Gastroesophageal sphincter (tissue), 4 donors: ENCODE measurements at places on chromosomes 2 and 18.

GRCh38 chr2:41859615-41860514 lies 188.0 kb upstream of the PKDCC start:
- no peak for ATAC-seq

DNA sequence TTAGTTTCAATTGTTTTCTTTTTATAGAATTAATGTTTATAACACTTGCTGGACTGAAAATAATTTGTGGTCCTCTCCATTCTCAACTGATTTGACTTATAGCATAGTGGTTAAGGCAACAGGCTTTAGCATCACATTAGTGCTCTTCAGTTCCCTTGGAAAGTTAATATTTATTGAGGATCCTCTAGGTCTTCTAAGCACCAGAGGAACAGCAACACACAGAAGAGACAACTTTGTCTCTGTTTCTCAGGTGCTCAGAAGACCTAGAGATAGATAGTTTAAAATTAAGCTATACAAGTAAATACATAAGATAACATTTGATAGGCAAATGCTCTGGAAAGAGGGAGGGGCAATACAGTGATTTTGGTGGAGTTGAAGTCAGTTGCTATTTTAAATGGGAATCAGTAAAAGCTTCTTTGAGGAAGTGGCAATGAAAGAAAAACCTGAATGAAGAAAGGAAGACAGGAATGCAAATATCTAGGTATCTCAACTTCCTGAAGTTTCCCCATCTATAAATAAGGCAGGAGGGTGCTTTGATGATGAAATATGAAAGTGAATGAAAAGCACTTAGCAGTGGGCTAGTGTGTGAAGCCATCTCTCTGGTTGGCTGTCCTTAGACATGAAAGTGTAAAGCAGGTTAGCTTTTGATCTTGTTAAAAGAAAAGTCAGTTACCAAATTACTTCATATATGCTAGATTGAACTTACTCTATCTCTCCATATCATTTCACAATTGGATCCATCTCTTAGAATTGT lies 7.9 kb downstream of the NEUROD1 start:
- ATAC-seq, result no peak

- no peak for ATAC-seq
Observed at GRCh38 chr18:25229920-25230319, 122.0 kb downstream of the ZNF521 start.

GRCh38 chr2:187520121-187520624 lies 34.1 kb downstream of the TFPI start:
- no peak for ATAC-seq

- ATAC-seq, result no peak
Observed at GRCh38 chr2:181523756-181524155, 66.6 kb downstream of the ITGA4 start.

GRCh38 chr2:62344472-62344871 lies 148.6 kb downstream of the B3GNT2 start:
- ATAC-seq, result no peak

GRCh38 chr2:29332540-29332939 lies 217.3 kb downstream of the CLIP4 start:
- ATAC-seq, result no peak

- ATAC-seq, result no peak
Observed at GRCh38 chr2:190879474-190880377, 895 bp upstream of the GLS start.

- ATAC-seq, result no peak
Observed at GRCh38 chr18:13401404-13401803, 182.8 kb downstream of the LDLRAD4 start.

DNA sequence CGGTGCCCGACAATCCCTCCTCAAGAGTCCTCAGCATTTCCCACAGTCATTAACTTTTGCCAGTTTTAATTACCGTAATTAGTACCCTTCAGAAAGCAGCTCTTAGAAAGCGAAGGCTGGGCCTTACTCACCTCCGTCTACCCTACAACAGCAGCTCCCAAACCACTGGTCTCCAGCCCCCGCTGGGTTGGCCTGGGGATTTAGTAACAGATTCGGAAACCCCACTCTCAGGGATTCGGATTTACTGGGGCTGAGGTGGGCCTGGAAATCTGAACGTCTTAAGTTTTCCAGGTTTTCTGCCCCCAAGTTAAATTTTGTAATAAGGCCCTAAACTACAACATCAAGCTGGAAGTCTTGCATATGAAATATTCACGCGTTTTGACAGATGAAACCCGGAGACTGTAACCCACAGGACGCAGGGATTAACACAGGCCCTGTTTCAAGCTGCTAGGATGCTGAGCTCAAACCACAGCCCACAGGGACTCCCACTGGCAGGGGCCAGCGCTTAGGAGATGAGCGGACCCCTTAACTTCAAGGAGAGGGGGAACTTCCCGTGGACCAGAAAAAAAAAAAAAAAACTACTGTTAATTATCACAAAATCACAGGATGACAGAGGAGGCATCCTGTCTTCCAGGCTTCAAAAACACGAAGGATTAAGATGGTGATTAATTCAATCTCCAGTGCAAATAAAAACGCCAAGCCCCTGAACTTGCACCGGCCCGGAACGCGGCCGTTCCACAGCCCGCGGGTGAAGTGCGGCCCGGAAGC lies 985 bp downstream of the ILKAP start:
- ATAC-seq, result no peak

- ATAC-seq, result no peak
Observed at GRCh38 chr2:50066873-50067272, 912.6 kb upstream of the FSHR start.

DNA sequence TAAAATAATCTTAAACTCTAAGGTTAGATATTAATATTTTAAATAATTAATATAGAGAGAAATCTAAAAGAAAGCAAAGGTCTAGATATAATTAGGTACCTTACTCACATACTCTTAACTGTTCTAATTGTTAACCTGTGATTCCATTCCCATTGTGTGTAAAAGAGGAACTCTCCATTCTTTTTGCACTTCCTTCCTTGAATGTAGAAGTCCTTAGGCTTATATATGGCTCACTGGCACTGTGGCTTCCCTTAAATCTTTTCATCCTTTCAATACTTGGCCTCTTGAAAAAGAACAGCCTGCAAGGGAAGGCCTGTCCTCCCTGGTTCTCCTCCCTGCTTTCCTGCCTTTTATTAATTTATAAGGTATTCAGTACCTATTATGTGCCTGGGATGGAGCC lies 182.8 kb upstream of the FOSL2 start:
- no peak for ATAC-seq

- no peak for ATAC-seq
Observed at GRCh38 chr2:39409697-39410389, 27.2 kb downstream of the MAP4K3 start.

GRCh38 chr2:189874586-189875320 lies 90.5 kb downstream of the PMS1 start:
- no peak for ATAC-seq

GRCh38 chr18:55287149-55287806 lies 300.7 kb downstream of the TCF4 start:
- ATAC-seq, result no peak

- ATAC-seq, result no peak
Observed at GRCh38 chr2:103293067-103293741, 531.4 kb downstream of the TMEM182 start.

DNA sequence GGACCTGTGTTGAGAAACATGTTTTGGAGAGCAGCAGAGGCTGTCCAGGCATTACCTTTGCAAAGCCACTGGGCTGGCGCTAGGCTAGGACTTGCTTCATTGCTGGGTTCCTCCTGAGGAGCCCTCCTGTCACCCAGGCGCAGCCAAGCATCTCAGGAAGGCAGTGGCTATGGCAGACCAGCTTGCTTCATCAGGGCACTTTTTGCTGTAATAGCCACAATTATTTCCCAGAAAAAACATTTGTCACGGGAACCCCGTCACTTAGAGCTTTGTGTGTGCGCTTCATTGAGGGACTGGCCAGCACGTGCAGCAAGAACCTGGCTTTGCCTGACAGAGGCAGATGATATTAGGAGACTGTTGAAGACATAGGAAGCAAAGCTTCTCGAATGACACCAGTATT lies 36.4 kb downstream of the SLC20A1 start:
- no peak for ATAC-seq

DNA sequence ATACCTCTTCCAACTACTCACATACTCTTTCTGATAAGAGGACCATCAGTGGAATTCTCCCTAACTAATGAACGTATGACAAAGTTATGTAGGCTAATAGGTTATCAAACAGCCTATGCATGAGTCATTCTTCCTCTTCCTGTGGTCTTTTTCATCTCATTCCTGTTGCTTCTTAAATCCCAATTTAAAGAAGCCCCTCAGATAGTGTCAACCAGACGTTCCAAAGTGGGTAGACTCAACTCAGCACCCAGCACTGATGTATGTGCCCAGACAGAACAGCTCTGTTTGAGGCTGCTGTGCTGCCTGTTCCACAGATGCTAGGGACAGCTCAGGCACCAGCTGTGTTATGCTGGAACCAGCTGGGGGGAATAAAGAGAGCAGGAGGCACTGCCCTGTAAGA lies 52.6 kb downstream of the CXCR4 start:
- ATAC-seq, result no peak

DNA sequence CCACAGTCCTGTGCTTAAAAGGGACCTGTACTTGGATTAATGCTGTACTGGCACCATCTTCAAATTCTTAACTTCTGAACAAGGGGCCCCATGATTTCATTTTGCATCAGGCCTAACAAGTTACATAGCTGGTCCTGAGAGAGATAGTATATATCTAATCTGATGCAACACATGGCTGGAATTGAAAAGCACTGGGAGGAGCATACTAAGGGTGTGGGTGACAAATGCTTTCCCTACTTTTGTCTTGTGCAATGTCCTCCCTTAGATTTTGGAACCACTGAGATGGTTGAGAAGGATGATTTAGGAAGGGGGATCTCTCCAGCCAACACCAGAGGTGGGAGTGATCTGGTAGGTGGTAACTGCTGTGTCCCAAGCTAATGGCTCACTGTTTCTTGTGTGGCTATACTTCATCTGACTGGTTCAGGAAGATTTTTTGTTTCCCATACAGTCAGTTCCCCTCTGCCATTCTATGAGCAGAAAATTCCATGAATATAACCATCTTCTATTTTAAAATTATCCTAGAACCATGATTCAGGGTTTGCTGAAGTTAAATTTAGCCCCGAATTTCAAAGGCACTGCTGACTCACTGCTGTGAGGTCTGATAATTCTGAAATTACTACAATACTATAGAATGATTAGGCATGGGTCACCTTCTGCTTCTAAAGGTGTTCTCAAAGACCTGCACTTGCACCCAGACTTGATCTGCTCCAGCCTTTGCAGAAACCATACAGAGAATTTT lies 108.3 kb upstream of the NCKAP5 start:
- peak; percentile 23 for ATAC-seq

- no peak for ATAC-seq
Observed at GRCh38 chr2:84972932-84973331, 2.0 kb downstream of the KCMF1 start.

- no peak for ATAC-seq
Observed at GRCh38 chr18:61333271-61333745, at the start of gene CDH20. TSS of gene CDH20 (plus strand) at chr18:61333430.

DNA sequence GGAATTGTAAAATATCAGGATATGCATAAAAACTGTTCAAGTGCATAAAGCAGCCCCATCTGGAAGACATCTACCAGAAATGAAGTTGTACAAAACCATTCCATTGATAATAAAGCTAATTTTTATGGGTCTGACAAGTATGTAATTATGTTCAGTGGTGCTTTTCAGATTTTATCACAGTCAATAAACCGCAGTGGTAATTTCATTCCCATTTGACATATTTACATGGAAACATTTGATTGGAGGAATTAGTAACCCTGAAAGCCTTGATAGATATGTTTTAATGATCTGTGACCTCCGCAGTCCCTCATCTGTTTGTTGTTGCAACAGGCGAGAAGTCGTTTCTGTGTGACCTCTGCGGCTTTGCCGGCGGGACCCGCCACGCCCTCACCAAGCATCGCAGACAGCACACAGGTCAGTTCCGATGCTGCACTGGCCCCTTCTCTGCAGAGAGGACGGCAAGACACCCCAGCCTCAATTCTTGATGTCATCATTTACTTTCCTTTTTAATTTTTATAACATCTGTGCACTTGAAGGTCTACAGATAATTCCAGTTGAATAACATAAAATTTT lies 283.1 kb downstream of the ZNF407 start:
- no peak for ATAC-seq

- no peak for ATAC-seq
Observed at GRCh38 chr2:60046529-60046928, 506.9 kb downstream of the BCL11A start.

DNA sequence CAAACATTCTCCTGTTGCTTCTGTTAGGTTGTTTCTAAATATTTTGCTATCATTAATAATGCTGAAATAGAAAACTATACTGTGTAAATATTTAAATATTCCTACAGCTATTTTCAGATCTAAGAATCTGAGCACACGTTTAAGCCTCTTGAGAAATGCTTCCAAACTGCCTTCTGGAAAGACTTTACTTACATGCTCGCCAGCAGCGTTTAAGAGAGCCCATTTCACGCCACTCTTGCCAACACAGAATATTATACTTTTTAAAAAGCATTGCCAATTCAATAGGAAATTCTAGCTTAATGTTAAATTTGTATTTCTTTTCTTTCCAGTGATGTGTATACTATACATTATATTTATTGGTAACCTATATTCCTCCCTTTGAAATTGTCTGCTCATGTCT lies 92.0 kb downstream of the TMEM163 start:
- no peak for ATAC-seq

- ATAC-seq, result peak; percentile 46
Observed at GRCh38 chr18:62979176-62979575, 263.8 kb downstream of the PHLPP1 start.

- ATAC-seq, result no peak
Observed at GRCh38 chr2:230234122-230234722, 8.7 kb downstream of the SP140 start.

GRCh38 chr2:149739883-149740265 lies 152.3 kb upstream of the MMADHC start:
- no peak for ATAC-seq

DNA sequence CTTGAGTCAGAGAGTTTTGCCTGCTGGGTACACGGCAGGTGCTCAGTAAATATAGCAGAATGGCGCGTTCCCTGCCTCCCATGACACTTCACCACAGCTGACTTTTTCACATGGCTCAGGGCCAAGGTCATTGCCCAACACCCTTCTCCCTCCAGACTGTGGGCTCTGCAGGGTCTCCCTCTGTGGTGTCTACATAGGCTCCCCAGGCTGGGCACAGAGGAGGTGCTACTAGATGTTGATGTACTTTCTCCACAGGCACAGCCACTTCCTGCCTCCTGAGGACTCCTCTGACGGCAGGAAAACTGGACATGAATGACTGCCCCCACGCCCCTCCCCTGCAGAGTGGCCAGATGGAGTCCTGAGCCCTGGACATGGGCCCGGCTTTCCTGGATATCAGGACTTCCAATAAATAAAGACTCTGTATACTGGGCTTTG lies 4.2 kb downstream of the CHCHD5 start:
- no peak for ATAC-seq

GRCh38 chr2:132680544-132680943 lies 10.5 kb upstream of the LYPD1 start:
- no peak for ATAC-seq

DNA sequence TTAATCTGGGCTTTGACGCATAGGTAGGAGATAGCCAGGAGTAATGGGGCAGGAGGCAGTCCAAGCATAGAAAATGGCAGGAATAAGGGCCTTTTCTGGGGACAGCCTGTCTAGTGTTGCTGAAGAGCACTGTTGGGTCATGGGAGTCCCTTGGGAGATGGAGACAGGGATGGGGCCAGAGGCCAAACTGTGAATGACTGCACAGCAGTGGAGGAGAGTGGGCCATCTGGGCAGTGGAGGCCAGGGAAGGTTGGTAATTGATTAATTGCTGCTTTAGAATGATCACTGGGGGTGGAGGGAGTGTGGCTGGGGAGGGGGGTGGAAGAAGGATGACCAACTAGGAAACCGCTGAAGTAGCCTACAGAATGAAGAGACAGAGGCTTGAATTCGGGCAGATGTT lies 28.6 kb upstream of the CREG2 start:
- no peak for ATAC-seq

GRCh38 chr2:46269544-46270273 lies 27.5 kb upstream of the EPAS1 start:
- no peak for ATAC-seq

GRCh38 chr2:20536619-20537422 lies 89.9 kb downstream of the RHOB start:
- ATAC-seq, result no peak
